ENCODE measurements at places on chromosomes 2 and 18.
A peak's percentile ranks its signal among the peaks of the same experiment; 100 is the strongest.

- DNase-seq = no peak
These were observed 136.5 kb downstream of the ZNF236 start for GRCh38 chr18:76958692-76959341.

DNA sequence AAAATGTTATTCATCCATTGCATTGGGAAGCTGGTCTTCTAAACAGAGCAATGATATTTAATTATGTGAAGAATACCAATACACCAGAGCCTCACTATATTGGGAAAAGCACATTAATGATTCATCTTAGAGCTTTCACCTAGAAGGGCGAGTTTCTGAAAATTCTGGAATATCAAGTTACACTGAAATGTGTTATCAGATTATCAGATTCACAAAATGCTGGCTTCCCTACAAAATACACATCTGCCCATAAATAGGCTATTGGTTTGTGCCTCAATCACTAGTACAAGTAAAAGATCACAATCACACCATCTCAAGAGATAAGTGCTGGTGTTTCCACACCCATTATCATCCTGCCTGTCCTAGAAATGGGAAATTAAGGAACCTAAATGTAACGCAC, 200.7 kb downstream of the TMEM163 start:
- DNase-seq = no peak

DNA sequence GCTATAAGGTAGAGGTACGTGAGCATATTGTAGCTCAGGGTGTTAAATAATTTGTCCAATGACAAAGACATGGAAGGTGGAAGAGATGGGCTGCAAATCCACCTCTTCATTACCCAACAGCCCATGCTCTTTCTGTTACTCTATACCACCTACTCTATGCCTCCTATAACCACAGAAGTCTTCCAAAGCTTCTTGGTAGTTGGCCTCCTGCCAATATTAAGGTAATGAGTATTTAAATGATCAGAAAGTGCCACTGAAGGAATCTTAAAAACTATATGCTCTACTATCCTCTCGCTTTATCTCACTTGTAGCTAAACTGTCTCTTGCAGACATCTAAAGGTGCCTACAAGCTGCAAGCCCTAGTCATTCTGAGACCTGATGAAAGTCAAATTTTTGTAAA, 41.1 kb downstream of the SULT1C2 start:
- DNase-seq = no peak

GRCh38 chr18:2192562-2192961, 378.7 kb downstream of the METTL4 start:
- DNase-seq = no peak

- DNase-seq = no peak
These were observed 234.2 kb downstream of the ASXL3 start for GRCh38 chr18:33812186-33812585.

DNA sequence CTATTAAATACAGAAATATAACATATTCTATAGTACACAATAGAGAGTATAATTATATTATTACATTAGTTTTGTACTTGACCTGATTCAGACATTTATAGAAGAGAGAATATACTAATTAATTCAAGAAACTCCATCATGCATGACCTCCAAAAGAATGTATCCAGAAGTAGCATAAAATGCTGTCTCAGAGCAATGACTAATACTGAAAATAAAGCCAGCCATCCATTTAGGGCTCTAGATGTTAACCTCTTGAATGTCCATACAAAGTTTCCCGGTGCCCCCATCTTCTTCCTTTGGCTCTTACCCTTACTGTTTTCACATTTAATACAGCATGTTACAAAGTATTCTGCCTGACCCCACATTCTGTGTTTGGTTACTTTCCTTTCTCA, 102.0 kb downstream of the ARHGAP15 start:
- DNase-seq = no peak

DNA sequence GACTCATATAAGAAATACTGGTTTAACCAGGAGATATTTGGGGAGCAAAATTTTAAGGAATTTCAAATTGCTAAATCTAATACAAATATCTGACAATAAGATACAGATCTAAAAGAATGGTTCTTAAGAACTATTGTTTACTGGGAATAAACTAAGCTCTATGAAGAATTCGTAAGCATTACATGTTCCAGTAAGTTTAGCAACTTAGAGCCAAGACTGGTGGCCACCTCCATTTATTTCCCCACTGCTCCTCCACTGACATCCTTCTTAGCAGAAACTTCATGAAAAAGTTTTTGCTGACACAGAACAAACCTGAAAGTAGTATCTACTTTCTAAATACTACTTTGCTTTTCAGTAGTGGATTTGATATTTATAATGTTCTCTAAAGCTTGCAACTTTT, 83.0 kb downstream of the ACSL3 start:
- no peak for DNase-seq

DNA sequence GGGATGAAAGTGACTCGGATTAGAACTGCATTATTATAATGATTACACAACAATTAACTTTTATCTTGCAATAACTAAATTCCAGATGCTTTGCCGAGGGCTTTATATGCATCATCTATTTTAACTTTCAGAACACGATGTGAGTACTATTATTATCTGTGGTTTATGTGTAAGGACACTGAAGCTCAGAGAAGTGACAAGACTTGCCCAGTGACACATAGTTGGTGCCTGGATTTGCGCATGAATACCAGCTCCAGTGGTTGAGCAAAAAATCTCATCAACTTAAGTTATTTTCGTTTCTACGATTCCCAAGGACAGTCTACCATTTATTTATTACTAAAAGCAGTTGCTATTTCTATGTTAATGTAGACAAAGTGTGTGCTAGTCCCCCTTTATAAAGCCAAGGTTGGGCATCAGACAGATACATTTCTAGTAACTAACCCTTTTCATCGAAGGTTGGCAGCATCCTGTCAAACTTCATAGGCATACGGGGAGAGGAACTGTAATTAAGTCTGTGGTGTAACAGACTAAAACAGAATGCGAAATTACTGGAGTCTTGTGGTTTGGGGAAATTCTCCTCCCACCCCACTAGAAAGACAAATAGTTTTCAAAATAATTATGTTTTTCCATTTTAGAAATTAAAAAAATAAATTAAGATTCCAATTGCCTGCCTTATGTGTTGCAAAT, 73.2 kb upstream of the BOD1L2 start:
- DNase-seq = no peak

DNA sequence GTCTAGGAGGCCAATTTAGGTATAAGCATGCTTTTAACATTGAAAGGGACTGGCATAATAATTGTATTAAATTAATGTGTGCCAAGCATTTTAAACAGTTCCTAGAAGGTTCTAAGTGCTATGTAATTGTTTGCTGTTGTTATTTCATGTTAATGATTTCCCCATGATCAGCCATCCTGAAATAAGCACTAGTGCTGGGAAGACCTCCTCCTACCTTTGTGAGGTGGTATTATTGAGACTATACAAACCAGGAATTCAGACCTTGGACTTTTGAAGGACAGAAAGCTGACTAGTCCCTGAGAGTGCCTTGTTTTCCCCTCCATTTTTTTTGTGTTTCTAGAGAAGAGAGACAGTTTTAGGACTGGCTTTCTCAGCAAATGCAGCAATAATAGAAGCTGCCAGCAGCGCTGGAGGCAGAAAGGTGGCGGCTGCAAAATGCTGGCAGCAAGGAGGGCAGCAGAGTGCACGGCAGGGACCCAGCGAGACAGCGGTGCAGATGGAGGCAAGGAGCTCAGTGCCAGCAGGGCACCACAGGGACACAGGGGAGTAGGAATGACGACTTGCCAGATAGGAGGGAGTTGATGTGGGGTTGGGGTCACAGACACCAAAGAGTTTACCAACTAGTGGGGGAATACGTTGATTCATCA, 25.3 kb downstream of the NABP1 start:
- DNase-seq = no peak

GRCh38 chr2:120669121-120669952, 66.3 kb upstream of the GLI2 start:
- no peak for DNase-seq

- DNase-seq = no peak
These were observed 253.6 kb downstream of the PRKCE start for GRCh38 chr2:45904946-45905631.

GRCh38 chr2:7012141-7012764, 95.0 kb downstream of the RNF144A start:
- no peak for DNase-seq

DNA sequence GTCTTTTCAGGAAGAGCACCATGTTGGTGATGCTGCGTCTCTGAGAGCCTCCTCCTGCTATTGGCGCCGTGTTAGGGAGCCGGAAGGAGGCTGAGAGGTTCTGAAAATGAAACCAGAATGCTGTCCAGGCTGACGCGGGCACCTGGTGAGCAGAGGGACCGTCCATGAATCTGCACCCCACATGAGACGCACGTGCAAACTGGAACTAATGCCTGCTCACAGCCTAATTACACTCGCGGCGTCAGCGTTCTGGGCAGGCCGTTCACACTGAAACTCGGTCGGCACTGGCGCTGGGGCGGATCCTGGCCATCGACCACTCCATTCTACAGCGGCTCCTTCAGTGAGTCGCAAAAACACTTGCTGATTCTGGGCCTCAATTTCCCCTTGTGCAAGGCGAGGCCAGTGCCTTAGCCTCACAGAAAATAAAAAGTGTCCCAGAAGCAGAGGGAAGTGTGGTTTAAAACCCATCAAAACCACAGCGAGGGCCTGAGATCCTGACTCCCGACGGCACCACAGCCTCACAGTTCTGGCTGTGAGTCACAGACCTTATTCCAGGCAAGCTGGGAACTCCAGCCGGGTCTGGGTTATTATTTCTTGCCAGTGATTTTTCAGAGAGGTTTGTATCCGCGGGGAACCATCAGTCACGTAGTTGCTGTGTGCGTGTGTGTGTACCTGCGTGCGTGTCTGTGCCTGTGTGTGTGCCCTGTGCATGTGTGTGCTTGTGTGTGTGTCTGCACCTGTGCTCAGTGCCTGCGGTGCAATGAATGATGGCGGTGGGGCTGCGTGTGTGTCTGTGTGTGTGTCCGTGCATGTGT, 49.1 kb upstream of the CTDP1 start:
- no peak for DNase-seq

- DNase-seq = no peak
These were observed 655.9 kb downstream of the DSC3 start for GRCh38 chr18:30386624-30387023.

DNA sequence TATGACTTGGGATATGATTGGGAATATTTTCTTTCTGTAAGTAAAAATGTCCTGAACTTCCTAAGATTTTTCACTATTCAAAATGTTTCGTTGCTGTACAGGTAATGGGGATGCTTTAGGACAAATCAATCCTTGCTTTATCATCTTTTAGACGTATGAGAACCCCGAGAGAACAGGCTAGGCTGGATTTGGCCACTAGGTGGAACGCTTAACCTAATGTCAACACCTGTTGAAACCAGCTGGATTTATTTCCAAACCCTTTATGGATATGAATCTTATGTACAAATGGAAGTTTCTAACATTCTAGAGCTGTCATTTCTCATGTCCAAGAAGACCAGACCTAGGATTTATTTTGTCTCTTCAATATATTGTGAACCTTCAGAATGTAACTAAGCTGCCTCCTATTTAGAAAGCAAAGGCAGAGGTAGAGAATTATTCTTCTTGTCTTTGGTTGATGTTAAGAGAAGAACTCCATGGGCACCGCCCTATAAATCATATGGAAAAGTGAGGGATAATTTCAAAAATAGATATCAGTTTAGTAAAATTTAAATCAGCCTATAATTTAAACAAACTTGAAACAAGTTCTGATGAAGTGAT, 96.7 kb downstream of the PMAIP1 start:
- DNase-seq = no peak

DNA sequence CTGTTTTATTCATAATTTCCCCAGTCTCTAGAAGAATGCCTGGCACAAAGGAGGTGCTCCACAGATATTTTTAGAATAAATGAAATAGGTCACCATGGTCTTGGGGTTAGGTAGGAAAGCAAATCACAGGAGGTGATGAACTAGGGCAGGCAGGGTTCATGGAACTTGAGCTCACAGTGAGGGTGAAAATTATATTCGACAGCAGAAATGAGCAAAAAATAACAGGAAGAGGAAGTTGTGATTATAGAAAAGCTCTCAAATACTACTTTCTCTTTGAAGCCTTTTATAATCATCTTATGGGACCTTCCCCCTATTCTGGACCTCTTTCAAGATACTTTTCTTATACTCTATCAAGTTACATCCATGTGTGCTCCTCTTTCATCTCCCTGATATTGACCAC, 4.5 kb upstream of the CREB1 start:
- peak; percentile 14 for DNase-seq

All from CD4-positive, alpha-beta T cell treated with Interleukin-6 at 100 ng/mL for 8 hours (primary cell).